ENCODE measurements at places on chromosomes 6 and 20.

GRCh38 chr6:34044945-34045595 lies 100.8 kb downstream of the GRM4 start:
- DNase-seq, result no peak

DNA sequence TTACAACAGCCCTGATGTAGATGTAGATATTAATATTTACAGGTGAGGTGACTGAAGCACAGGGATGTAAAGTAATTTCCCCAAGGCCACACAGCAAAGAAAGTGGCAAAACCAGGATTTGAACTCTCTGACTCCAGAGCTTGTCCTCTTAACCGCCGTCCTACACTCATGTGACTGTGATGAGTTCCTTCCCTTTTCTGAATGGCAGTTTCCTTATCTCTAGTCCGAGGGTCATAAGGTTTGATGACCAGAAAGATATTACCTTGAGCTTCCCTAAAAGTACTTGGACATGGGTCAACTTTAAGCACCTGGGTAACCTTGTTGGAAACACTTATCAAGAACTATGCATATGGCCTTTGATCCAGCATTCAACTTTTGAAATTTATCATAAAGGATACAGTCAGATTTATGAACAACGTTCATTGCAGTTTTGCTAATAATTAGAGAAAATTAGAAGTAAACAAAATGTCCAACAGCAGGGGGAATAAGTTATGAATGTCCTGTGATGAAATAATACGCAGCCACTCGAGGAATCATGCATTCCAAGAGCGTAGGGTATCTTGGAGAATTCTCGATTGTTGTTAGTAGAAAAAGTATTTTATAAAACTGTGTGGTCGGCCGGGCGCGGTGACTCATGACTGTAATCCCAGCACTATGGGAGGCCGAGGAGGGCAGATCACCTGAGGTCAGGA lies 2.3 kb upstream of the TLDC2 start:
- DNase-seq, result no peak

GRCh38 chr6:110348961-110349690 lies 9.0 kb downstream of the METTL24 start:
- no peak for DNase-seq

DNA sequence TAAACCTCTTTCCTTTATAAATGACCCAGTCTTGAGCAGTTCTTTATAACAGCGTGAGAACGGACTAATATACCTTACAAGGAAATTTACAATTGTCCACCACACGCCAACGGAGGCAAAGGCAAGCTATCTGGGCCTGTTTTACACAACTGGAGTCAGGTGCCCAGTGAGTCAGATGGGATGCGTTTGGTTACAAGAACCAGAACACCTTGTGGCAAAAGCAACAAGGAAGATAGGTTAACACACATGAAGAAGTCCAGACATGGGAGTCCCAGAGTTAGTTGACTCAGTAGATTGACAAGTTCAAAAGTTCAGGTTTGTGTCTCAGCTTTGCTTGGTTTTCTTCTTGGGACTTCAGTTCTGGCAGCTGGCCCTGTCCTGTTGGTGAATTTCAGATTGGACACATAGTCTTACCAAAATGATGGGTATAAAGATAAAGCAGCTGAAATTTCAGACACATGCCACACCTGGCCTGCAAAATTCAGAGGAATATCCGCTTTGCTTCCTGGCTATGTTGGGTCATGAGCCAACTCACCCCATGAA lies 97.9 kb downstream of the PXDC1 start:
- DNase-seq, result no peak

- DNase-seq, result no peak
These were observed 132.6 kb downstream of the GPR63 start for GRCh38 chr6:96704713-96705112.

DNA sequence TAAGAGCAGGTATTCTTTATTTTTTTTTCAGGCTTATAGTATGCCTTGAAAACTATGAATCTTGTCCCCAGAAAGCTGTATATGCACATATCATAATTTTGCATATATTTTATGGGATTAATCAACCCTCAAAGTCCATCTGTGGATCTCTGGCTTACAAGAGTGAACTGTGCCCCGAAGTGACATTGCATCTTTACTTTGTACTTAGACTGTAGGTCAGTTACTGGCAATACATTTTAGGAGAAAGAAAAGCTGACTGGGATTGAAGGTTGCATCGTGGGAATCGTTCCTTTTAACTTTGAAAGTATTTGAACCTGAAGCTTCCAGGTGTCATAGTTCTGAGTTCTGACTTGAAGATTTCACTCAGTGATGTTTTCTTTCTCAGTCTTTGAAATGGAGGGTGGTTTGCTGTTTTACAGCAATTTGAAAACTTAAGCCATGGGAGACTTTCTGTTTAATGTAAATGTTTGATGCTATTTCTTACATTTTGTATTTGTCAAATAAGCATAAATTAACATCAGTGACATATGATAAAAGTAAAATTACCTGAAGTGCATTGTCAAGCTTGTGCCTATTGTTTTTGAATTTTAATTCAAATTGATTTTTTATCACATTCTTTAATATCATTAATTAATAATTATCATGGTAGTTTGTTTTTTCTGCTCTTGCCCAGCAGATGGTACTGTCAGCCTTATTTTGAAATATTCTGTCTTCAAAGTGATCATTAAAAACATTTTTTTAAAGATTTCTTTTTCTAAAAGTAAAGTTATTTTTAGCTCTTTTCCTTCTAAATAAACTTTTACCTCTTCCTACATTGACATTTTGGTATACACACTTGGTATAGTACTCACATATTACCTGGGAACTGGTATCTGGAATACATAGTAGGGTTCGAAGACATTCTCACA lies 29.0 kb downstream of the L3MBTL3 start:
- no peak for DNase-seq

- no peak for DNase-seq
These were observed 8.8 kb upstream of the MYT1 start for GRCh38 chr20:64155258-64156135.

DNA sequence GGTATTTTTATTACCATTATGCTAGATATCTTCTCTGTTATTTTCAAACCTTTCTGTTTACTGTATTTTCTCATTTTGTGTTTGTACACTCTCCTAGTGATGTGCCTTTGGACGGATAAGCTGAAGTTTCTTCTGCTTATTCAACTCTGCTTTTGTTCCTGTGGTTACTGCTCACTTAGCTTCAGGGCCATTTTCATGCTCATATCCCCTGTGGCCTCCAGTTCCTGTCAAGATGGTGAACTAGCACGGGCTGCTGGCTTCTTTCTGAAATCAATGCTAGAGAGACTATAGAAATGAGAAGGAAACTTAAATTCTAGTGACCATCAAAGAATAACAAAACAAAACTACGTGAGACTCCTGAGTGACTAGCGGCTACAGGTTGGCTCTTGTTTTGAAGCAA lies 6.8 kb upstream of the CST8 start:
- DNase-seq, result no peak

DNA sequence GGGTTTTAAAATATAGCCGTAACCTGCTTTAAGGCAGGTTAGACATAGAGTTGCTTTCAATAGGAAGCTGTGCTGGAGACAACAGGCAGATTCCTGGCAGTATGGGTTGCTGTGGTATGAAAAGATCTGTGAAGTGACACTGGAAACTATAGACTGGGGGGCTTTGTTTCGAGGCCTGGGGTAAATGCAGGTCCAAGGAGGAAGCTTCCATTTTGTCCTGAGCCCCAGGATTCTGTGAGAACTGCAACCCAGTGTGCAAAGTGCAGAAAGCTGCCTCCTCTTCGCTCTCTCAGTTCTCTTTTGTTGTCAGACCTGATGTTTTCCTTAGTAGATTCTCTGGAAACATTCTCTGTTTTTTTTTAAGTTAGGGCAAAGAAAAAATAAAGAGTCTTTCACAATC lies 86.9 kb downstream of the LYRM4 start:
- DNase-seq, result no peak

- no peak for DNase-seq
These were observed 27.6 kb downstream of the CNKSR3 start for GRCh38 chr6:154482858-154483257.

DNA sequence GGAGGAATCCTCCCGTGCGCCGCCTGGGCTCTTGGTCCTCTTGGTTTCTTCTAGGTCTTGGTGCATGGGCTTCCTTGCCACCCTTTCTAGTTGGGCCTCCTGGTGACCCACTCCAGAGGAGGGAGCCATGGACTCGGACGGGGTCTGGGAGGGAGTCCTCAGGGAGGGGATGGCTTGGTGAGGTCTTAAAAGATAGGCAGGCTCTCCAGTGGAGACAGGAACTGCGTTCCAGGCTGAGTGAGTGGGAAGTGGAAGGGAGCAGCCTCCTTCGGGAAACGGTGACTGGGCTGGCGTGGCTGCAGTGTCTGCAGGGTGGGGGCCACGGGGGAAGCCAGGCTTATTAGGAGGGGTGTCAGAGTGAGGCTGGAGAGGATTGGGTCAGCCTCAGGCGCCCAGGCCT lies 152.8 kb downstream of the GRM4 start:
- DNase-seq, result no peak

GRCh38 chr6:63444768-63445167 lies 125.0 kb upstream of the LGSN start:
- DNase-seq, result no peak

GRCh38 chr20:37991908-37992307 lies 41.3 kb downstream of the TTI1 start:
- no peak for DNase-seq

DNA sequence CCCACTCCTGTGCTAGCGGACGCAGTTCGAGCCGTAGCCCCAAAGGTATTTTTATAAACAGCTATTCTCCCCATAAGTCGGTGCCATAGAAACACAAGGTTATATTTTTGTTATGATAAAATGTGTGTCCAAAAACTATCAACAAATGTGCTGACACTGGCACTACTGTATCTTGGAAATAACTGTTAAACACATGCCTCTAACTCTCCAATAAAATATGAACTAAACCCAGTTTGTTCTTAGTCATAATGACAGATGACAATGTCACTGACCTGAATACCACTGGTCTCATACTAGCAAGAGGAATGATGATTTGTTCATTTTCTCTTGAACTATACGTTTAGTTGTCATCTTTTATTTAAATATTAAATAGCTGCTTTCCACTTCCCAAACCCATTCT lies 51.4 kb upstream of the NUP153 start:
- DNase-seq, result no peak

DNA sequence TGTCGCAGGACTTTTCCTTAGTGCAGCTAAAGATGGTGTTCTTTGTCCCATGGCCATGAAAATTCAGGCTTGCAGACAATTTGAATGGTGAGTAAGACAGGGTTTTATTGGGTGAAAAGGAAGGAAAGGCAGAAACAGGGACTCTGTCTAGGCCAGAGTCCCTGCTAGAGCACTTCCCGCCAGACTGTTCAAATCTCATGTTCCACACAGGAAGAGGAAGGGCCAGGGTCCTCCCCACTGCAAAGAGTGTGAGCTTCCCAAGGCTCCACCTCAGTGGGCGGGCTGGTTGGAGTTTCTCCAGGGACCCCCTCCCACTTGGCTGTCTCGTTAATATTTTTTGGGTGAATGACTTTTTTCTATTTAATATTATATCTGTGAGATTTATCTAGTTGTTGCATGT lies 29.0 kb downstream of the COL19A1 start:
- DNase-seq, result no peak

GRCh38 chr6:81895511-81896185 lies 143.2 kb upstream of the TENT5A start:
- no peak for DNase-seq

GRCh38 chr6:53375847-53376246 lies 27.1 kb upstream of the ELOVL5 start:
- DNase-seq, result no peak

DNA sequence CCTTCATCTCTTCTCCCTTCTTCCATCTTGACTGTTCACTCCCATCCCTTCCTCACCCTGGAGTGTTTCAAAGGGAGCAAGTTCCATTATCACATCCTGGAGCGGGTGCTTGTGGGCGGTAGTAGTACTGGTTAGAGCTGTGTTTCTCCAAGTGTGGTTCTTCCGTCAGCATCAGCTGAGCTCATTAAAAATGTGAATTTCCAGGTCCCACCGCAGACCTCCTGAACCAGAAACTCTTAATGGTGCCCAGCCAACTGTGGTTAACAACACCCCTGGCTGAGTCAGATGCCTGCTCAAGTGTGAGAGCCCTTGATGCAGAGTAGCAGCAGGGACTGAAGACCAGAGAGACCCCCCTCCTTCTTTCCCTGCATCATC lies 24.4 kb downstream of the ANGPT4 start:
- DNase-seq, result no peak

- no peak for DNase-seq
These were observed 148.4 kb downstream of the CDH4 start for GRCh38 chr20:61400499-61400898.

DNA sequence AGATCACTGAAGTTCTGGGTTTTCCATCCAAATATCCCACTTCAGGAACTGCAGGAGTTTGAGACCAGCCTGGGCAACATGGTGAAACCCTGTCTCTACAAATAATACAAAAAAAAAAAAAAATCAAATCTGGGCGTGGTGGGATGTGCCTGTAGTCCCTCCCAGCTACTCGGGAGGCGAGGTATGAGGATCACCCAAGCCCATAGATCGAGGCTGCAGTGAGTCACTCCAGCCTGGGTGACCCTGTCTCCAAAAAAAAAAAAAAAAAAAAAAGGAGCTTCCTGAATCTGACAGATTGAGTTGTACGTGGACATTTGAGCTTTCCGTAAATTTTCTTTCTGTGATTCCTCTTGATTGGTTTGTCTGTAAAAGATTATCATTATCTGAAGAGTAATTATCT lies 55.6 kb downstream of the TULP4 start:
- DNase-seq, result no peak

DNA sequence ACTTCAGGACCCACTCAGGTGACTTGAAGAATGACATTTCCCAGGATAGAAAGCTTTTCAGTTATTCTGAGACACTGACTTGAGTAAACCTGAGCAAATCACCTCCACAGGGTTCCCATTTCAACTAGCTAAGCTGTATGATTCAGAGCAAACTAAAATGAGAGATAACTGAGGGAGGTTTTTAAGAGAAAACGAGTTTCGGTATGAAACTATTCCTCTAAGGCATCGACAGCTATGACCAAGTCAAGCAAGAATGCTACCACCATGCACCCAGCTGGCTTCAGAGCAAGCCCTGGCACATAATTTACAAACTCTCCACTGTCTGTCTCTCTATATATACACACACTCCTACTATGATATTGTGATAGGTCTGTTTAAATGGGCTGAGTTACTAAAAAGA lies 75.4 kb downstream of the PERP start:
- DNase-seq, result no peak

DNA sequence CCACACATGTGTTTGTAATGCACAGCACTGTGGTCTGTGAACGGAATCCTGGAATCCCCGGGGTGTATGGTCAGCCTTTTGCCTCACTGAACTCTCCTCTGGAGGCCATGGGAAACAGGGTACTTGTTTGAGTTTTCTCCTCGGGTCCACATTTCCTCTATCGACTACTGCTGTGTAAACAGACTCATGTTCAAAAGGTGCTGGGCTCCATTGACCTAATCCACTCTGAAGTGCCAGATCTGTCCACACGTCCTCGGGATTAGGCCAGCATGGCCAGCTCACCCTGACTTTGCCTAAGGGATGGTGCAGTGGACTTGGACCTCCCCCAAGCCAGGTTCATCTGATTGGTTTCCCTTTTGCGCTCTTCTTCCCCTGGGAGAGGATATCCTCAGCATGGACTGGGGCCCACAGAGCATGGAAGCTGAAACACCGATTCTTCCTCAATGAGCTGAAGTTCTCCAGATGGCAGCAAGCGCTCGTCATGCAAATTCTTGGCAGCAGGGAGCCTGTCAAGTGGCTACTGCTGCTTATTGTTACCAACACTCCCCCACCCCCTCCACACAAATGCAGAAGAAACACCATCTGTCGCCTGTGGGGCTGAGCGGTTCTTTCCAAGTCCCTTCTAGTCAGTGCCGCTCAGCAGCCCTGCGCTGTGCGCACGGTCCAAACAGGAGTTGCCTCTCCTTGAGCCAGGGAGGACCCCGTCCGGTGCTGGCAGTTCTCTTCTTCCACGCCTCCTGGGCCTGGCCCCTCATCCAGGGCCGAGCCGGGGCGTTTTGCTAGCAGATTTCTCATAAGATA lies 292.6 kb upstream of the MARCKS start:
- no peak for DNase-seq

GRCh38 chr6:40383348-40384115 lies 203.6 kb downstream of the LRFN2 start:
- no peak for DNase-seq

Data from activated T-cell treated with anti-CD3 and anti-CD28 coated beads for 24 hours (primary cell).